ENCODE measurements at places on chromosomes 2 and 18.

- no peak for DNase-seq
Observed at GRCh38 chr2:240431661-240432424, 3.6 kb upstream of the GPC1 start.

- no peak for DNase-seq
Observed at GRCh38 chr2:126921066-126921465, 22.4 kb downstream of the TEX51 start.

- peak; percentile 24 for DNase-seq
Observed at GRCh38 chr2:95062242-95063085, 37.0 kb downstream of the MAL start.

- no peak for DNase-seq
Observed at GRCh38 chr18:61845197-61845596, 47.6 kb downstream of the RNF152 start.

GRCh38 chr2:8993196-8993901, 10.1 kb downstream of the MBOAT2 start:
- DNase-seq = no peak

- peak; percentile 21 for DNase-seq
Observed at GRCh38 chr2:198004921-198005829, 200.8 kb downstream of the PLCL1 start.

- DNase-seq = no peak
Observed at GRCh38 chr18:70981400-70982140, 692.7 kb downstream of the SOCS6 start.
